ENCODE measurements at places on chromosomes 7 and 10. TPM values are rescaled to one million over a fixed set of nuclear protein-coding genes. Genes with fewer than 3 reads are reported as not detected.

DMBT1 gene
- total RNA-seq, result under 0.01 TPM

ITIH5 gene
- total RNA-seq, result 0.20 TPM

LIPJ gene
- 0.73 TPM for total RNA-seq

ZNF800 gene
- 33.6 TPM for total RNA-seq

SLC39A12 gene
- not detected for total RNA-seq

PTPRN2 gene
- total RNA-seq, result 0.37 TPM

NKX6-2 gene
- not detected for total RNA-seq

GJD4 gene
- not detected for total RNA-seq

KCP gene
- total RNA-seq, result 0.20 TPM
